ENCODE measurements at places on chromosomes 12 and 14.

DNA sequence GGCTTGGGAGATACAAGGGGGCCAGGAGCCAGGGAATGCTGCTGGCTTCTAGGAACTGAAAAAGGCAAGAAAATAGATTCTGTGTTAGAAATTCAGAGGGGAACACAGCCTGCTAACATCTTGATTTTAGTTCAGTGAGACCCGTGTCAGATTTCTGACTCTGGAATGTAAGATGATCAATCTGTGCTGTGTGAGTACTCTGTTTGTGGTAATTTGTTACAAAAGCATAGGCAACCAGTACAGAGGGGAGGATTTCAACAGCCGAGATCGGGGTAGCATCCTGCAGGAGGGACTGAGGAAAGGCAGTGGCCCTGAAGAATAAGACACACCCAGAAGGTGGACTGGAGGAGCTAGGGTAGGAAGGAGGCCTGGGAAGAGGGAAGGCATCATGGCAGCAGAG lies 410.0 kb upstream of the CCDC196 start:
- DNase-seq: no peak

GRCh38 chr14:54570631-54571415 lies 3.9 kb downstream of the SAMD4A start:
- peak; percentile 73 for DNase-seq

DNA sequence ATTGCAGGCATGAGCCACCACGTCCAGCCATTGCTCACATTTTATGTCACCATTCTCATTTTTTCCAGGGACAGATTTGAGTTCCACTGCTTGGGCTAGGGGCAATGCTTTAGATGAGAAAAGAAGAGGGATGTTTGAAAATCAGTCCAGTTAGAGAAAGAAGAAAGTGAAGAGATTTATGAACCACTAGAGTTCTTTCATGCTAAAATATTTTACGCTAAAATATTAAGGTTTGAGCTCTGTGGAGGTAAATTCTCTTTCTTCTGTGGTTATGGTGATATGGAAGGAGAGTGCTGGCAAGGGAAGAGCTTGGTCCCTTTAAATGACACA lies 21.5 kb downstream of the CFL2 start:
- no peak for DNase-seq

DNA sequence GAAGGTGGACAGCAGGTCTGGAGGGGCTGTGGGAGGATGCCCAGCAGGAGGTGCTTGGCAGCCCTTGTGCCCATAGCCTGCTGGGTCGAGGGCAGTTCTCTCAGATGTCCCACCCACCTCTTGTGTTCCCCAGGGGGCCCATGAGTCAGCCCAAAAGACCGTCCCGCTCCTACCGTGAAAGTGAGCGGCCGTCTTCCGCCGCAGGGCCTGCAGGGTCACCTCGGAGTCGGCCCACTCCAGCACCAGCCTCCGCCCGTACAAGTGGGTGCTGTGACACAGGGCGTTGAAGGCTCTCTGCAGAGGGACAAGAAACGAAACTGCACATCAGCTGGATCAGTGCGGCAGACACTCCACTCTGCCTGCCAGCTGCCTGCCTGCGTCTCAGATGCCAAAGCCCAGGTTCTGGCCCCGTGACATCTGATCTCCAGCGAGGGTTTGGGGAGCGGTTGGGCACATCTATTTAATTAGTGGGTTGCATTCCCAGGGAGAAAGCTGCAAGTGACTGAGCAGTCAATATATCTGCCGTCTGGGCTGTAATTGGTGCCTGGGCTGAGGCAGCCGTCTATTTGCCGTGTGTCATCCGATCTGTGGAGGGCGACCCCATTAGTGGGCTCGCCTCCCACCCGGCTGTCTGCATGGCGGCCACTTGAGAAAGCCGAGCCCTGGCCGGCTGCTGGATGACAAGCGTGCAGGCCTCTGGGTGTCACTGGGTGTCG lies 121.5 kb downstream of the RBM19 start:
- DNase-seq: no peak

GRCh38 chr14:96224480-96225096 lies 19.9 kb downstream of the BDKRB2 start:
- no peak for DNase-seq

GRCh38 chr12:48177982-48178381 lies 5.5 kb upstream of the CCDC184 start:
- DNase-seq: no peak

GRCh38 chr12:90099288-90099687 lies 390.6 kb upstream of the ATP2B1 start:
- no peak for DNase-seq

- DNase-seq: peak; percentile 5
Measured at GRCh38 chr14:39431416-39432178, 636 bp downstream of the FBXO33 start.

GRCh38 chr14:81523016-81523415 lies 10.6 kb downstream of the SEL1L start:
- no peak for DNase-seq

DNA sequence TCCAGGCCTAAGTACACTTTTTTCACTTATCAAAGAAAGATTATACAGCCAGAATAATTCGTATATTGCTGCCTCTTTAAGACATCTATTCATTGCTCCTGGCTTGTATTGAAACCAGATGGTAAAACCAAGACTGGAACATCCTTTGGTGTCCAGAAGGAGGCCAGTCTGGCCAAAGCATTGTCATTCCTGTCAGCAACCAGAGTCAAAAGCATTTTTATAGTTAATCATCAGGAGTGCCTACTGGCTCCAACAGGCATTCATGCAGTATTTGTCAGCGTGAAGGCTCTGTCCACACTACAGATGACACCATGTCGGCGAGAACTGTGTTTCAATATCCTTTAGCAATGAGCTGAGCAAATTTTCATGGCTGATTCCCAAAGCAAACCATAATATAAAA lies 118.0 kb upstream of the G2E3 start:
- no peak for DNase-seq

DNA sequence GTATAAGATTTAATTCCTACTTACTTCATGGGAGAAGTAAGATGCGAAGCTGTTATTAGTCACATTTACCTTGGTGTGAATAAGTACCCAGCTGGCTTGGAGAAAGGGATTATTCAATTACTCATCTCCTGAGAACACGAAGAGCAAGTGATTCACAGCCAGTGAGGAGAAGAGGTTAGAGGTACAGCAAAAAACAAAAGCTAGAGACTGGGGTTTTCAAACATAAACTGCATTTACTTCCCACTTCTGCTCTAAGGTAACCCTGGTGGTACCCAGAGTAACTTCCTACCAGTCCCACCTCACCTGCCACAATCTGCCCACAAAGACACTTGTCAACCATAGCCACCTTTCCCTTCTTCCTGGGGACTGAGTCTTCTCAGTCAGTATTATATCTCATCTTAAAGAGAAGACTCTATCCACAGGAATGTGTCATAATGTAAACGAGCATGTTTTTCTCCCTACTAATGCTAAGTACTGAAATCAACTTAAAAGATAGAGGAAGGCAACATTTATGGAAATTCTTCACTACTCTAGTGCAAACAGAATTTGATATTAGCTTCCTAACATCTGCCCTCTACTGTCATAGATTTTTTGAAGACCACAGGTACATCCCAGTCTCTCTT lies 6.0 kb upstream of the IL22 start:
- peak; percentile 22 for DNase-seq

GRCh38 chr12:130947028-130947613 lies 6.6 kb upstream of the ADGRD1 start:
- DNase-seq: no peak

GRCh38 chr14:56199095-56199981 lies 81.1 kb downstream of the PELI2 start:
- no peak for DNase-seq

GRCh38 chr14:45284802-45285201 lies 31.8 kb upstream of the MIS18BP1 start:
- DNase-seq: no peak

DNA sequence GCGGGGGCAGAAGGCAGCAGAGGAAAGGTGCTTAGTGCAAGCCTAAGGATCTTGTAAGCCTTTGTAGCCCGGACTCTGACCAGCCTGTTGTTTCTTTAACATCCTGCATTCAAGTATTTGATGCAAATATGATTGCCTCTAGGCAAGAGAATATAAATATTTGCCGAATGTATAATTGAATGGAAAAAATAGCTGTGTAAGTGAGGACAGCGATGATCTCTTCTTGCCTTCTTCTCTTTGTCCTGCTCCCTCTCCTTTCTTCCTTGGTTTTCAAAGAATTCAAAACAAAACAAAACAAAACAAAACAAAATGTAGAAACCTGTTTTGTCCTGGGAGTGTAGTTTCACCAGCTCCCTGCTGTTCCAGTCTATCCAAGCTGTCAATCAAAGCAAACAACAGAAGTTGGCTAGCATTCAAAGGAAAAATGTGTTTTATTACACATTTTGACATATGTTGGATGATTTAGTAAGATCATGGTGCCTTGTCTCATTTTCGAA lies 74.9 kb upstream of the CPM start:
- no peak for DNase-seq

GRCh38 chr12:116502141-116502725 lies 56.9 kb upstream of the MAP1LC3B2 start:
- DNase-seq: no peak

DNA sequence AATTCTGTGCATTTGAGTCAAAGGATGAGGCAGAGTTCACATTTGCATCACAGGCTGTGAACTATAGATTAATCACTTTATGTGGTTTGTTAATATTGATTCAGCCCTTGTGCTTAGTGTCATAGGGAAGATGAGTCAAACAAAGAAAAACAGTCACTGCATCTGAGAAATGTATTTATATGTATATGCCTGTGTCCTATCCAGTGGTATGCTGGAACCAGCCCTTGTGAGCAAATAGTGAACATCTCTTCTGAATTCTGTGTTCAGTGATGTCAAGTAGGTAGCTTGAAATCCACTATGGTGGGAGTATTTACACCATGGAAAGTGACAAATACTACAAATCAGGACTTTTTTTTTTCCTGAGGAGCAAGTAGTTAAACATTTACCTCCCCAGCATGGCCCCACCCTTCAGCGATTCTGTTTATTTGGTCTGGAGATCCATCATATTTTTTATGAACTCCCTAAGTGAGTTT lies 128.5 kb downstream of the HMGA2 start:
- DNase-seq: no peak

DNA sequence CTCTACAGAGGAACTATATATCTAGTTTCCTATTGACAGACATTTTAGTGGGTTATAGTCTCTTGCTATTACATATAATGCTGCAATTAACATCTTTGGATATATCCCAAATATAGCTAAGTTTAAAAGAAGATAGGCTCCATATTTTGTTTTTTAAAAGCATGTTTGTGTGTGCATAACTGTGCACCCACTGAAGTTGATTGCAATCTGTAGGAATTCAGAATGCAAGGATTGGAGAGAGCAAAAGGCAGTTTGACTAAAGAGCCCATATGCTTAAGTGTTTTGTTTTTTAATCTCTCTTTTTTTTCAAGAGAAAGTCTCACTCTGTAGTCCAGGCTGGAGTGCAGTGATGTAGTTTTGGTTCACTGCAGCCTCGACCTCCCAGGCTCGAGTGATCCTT lies 9.4 kb upstream of the ABCD4 start:
- DNase-seq: no peak

GRCh38 chr12:10661338-10661737 lies 12.5 kb downstream of the STYK1 start:
- no peak for DNase-seq

GRCh38 chr12:9760699-9761418 lies at the start of gene CD69:
CD69 (minus strand) TSS chr12:9760901; CDS start chr12:9760820, 81 bp downstream.
- DNase-seq: no peak

GRCh38 chr12:79547735-79548609 lies 142.8 kb downstream of the PAWR start:
- DNase-seq: peak; percentile 37

DNA sequence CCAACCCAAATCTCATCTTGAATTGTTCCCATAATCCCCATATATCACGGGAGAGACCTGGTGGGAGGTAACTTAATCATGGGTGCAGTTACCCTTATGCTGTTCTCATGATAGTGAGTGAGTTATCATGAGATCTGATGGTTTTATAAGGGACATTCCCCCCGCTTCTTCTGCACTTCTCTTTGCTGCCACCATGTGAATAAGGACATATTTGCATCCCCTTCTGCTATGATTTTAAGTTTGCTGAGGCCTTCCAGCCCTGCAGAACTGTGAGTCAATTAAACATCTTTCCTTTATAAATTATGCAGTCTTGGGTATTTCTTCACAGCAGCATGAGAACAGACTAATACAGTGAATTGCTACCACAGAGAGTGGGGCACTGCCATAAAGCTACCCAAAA lies 179.1 kb downstream of the LRIG3 start:
- no peak for DNase-seq

GRCh38 chr14:89588016-89588415 lies 171.0 kb upstream of the FOXN3 start:
- no peak for DNase-seq

DNA sequence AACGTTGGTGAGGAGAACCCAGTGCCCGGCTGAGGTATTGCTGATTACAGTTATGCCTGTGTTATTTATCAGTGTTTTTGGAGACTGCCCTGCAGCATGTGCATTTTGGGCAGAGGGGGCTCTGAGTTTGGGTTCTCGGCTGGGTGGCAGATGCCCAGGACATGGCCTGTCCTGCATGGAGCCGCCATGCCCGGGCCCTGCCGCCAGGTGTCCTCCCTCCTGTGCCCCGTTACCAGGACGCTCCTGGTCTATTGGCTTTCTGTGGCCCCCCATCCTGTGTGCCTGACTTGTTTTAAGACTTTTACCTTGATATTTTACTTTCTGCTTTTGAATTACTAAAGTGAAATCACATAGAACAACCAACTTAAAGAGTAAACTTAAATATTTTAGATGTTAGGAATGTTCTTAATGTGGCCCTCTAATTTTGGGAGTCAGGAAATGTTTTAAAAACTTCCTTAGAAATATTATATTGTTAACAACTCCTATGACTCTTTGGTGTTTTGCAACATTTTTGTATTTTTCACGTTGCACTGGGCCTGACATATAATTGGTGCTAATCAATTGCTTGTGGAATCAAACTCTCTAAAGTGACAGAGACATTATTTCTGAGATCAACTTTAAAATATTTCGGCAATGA lies 51.8 kb downstream of the PRIMA1 start:
- DNase-seq: peak; percentile 48

- DNase-seq: no peak
Measured at GRCh38 chr14:105845725-105846309, 319.4 kb downstream of the TMEM121 start.

GRCh38 chr12:47715393-47715876 lies 9.6 kb upstream of the RPAP3 start:
- peak; percentile 68 for DNase-seq

DNA sequence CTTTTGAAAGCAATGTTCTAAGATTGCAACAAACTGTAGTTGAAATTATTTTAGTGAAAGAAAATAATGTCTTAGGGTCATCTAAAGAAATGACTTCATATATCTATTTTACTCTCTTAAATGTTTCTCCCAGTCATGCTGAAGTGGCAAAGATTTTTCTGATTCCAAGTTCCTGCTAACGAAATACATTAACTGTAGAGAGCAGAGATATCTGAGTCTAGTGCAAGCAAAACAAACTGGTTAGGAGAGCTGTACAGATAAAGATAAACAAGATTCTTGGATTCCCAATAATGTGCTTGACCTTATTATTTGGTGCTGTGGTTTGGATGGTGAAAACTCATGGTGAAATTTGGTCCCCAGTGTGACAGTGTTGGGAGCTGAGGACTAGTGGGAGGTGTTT lies 199.9 kb upstream of the PWP1 start:
- DNase-seq: no peak

Measured in HTR-8/SVneo (cell line).